Endothelial cell of umbilical vein (primary cell): ENCODE measurements at places on chromosomes 7 and 10. TPM values are rescaled to one million over a fixed set of nuclear protein-coding genes. Genes with fewer than 3 reads are reported as not detected.

OR2A1 gene
- not detected in 2 replicates for total RNA-seq

DNA sequence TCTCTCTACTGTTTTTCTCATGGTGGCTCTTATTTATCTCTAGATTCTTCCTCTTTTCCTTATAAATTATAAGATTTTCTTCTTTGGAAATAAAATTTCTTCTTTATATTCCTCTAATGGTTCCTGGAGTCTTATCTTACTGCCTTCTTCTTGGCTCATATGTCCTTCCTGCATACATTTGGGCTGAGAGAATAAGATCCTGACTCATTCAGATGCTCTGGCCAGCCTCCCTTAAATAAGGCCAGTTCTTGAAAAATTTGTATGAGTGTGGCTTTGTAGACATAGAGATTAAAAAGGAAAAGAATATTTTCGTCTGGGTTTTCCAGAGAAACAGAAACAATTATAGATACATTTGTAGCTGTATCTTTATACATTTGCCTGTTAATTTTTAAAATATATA lies 411.3 kb downstream of the KIF20B start:
- H3K27me3 ChIP-seq = no peaks in the 10 kb centered on the region
- H3K4me1 ChIP-seq = no peaks in the 10 kb centered on the region
- H3K27ac ChIP-seq = no peak overlapping the region
- DNase-seq = no peak

GRCh38 chr7:138699661-138700060 lies 1.5 kb downstream of the SVOPL start:
- no peak for DNase-seq
- H3K27ac ChIP-seq = no peak overlapping the region
- H3K4me3 ChIP-seq = no peak overlapping the region

RAPGEF5 gene
- 43.2 and 43.3 TPM in 2 replicates for total RNA-seq

RARRES2 gene
- not detected in 2 replicates for total RNA-seq

RAMP3 gene
- total RNA-seq = not detected in 2 replicates

GRCh38 chr7:123616223-123616622 lies 14.6 kb downstream of the ASB15 start:
- H3K27me3 ChIP-seq = peaks cover 3% of the 10 kb centered on the region
- no peaks in the 10 kb centered on the region for H3K36me3 ChIP-seq
- no peaks in the 10 kb centered on the region for H3K4me1 ChIP-seq
- no peak for DNase-seq
- no peak overlapping the region for H3K27ac ChIP-seq
- H3K4me3 ChIP-seq = no peak overlapping the region

- no peak for DNase-seq
- H3K4me1 ChIP-seq = no peaks in the 10 kb centered on the region
- no peak overlapping the region for H3K4me3 ChIP-seq
Observed at GRCh38 chr7:139629392-139630082, 106.1 kb downstream of the CLEC2L start.

DNA sequence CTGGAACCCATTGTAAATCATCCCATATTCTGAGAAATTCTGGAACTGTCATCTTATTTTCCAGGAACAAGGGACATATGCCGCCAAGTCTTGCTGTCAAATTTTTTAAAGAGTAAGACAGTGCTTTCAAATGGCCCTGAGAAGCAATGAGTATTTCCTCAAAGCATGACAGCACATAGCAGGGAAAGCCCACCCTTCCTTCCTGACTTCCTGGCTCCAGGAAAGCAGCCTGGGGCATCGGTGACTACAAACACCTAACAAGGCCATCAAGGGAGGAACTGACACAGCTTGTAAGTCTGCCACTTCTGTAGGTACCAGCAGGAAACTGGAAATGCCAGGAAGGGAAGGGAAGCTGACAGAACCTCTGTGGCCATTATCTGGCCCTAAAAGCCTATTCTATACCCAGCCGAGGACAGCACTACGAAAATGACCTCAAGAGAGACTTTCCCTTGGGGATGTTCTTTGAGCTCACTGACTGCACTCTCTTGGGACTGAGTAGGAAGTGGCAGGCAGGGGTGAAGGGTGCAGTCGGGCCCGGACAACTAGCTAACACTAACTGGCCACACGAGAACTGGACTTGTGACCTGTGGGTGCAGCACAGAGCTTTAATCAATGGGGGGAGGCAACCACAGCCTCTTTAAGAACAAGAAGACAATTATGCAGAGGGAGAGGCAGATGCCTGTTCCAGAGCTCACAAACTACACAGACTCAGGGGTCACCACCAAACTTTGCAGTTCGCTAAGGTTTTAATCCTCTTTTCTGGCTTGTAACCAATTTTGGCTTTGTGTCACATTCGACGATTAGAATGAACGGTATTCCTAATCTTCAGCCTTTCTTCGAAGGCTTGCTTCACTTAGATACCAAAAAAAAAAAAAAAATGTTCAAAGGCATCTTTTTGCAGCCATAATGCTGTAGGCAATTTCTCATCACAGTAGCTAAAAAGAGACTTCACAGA lies 52.0 kb downstream of the GRB10 start:
- H3K36me3 ChIP-seq = peaks cover 7% of the 10 kb centered on the region
- H3K27me3 ChIP-seq = no peaks in the 10 kb centered on the region
- DNase-seq = peak; percentile 47
- peaks cover 43% of the 10 kb centered on the region for H3K4me1 ChIP-seq

FAM25C gene
- total RNA-seq = not detected in 2 replicates

DNA sequence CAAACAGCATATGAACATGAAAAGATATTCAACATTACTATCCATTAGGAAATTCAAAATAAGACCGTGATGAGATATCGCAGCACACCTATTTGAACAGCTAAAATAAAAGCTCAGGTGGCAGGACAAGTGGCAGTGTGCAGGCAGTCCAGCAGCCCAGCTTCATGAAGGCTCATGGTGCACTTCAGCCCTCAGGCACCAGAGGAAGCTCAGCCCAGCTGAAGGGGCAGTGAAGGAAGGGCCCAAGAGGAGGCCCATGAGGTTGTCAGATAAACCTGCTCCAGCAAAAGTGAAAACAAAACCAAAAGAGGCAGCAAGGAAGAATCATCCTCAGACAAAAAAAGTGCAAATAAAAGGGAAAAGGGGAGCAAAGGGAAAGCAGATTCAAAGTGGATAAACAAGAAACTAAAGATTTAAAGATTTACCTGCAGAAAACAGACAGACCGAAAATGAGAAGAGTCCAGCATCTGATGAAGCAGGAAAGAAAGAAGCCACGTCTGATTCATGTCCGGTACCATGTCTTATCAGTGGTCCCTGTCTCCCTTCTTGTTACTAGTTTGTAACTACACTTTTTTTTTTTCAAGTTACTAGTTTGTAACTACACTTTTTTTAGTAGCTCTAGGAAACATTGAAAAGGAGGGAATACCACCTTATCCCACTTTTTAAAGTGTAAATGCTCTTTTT lies 15.0 kb upstream of the FAM24B start:
- no peaks in the 10 kb centered on the region for H3K36me3 ChIP-seq
- no peak for DNase-seq
- H3K4me1 ChIP-seq = no peaks in the 10 kb centered on the region
- H3K4me3 ChIP-seq = no peak overlapping the region

PPRC1 gene
- 49.9 and 52.9 TPM in 2 replicates for total RNA-seq

- peak; percentile 35 for DNase-seq
- peaks cover 3% of the 10 kb centered on the region for H3K36me3 ChIP-seq
- H3K4me3 ChIP-seq = peak within 1 kb of the TSS; percentile 41
- no peak within 1 kb of the TSS for H3K27ac ChIP-seq
Observed at GRCh38 chr7:50782375-50783208, at the start of gene GRB10. TSS of gene GRB10 (minus strand) at chr7:50782896. CDS start at chr7:50732322, 50,574 bp downstream.

DNA sequence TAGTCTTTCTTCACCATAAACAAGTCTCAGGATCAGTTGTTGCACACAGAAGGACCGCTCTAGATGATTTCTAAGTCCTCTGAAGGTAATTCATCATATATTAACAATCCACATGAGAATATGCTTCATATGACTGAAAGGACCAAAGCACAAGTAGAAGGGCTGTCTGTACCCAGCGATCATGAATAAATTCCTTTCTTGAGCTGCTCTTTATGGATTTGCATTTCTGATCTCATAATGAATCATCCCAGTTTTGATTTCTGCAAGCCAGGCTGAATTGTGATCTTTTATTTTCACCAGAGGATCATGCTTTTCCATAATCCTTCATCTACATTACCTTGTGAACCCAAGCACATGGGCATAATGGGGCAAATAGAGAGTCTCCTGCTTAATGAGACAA lies 675.6 kb downstream of the MAGI2 start:
- H3K27me3 ChIP-seq = no peaks in the 10 kb centered on the region
- no peaks in the 10 kb centered on the region for H3K36me3 ChIP-seq
- H3K4me1 ChIP-seq = no peaks in the 10 kb centered on the region
- DNase-seq = no peak
- H3K4me3 ChIP-seq = no peak overlapping the region

TRIL gene
- total RNA-seq = 0.97 and 1.8 TPM in 2 replicates
